Kidney (tissue), 22 donors: ENCODE measurements at places on chromosomes 2 and 18.

- H3K4me1 ChIP-seq = no peaks in the 10 kb centered on the region
- DNase-seq = no peak
- H3K27me3 ChIP-seq = no peaks in the 10 kb centered on the region
- no peak overlapping the region for H3K27ac ChIP-seq
- no peak overlapping the region for H3K4me3 ChIP-seq
- H3K36me3 ChIP-seq = no peaks in the 10 kb centered on the region
Observed at GRCh38 chr18:10892786-10893185, 256.6 kb downstream of the PIEZO2 start.

- no peaks in the 10 kb centered on the region for H3K36me3 ChIP-seq
- no peaks in the 10 kb centered on the region for H3K4me1 ChIP-seq
- no peak overlapping the region for H3K27ac ChIP-seq
- no peak overlapping the region for H3K4me3 ChIP-seq
Observed at GRCh38 chr2:241958818-241959545, 89.5 kb downstream of the RTP5 start.

GRCh38 chr2:38836791-38837190 is 38.9 kb downstream of the DHX57 start:
- H3K27me3 ChIP-seq = no peaks in the 10 kb centered on the region
- no peak overlapping the region for H3K4me3 ChIP-seq
- no peak overlapping the region for H3K27ac ChIP-seq
- DNase-seq = peak; percentile 39
- H3K4me1 ChIP-seq = no peaks in the 10 kb centered on the region
- peaks cover 10% of the 10 kb centered on the region for H3K36me3 ChIP-seq

DNA sequence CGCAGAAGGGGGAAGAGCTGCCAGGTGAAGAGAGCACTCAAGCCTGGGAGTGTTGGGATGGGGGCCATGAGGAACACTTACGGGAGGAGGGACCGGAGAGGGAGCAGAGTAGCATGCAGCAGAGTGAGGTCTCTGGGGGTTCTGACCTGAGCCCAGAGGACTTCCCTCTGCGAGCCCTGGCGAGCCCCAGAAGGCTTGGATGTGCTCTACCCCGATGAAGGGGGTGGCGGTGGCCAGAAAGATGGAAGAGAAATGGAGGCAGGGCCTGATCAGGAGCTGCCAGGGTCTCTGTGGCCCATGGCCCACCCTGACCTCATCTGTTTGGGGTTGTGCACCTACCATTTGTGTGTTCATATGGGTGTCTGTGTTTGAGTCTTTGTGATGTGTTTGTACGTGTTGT is 42.0 kb downstream of the CROCC2 start:
- H3K27ac ChIP-seq = no peak overlapping the region
- H3K4me1 ChIP-seq = no peaks in the 10 kb centered on the region
- H3K36me3 ChIP-seq = no peaks in the 10 kb centered on the region
- H3K4me3 ChIP-seq = no peak overlapping the region
- DNase-seq = peak; percentile 16
- H3K27me3 ChIP-seq = no peaks in the 10 kb centered on the region

- no peaks in the 10 kb centered on the region for H3K27me3 ChIP-seq
- no peak overlapping the region for H3K27ac ChIP-seq
- H3K4me1 ChIP-seq = no peaks in the 10 kb centered on the region
Observed at GRCh38 chr18:52620926-52621439, 281.0 kb downstream of the DCC start.

DNA sequence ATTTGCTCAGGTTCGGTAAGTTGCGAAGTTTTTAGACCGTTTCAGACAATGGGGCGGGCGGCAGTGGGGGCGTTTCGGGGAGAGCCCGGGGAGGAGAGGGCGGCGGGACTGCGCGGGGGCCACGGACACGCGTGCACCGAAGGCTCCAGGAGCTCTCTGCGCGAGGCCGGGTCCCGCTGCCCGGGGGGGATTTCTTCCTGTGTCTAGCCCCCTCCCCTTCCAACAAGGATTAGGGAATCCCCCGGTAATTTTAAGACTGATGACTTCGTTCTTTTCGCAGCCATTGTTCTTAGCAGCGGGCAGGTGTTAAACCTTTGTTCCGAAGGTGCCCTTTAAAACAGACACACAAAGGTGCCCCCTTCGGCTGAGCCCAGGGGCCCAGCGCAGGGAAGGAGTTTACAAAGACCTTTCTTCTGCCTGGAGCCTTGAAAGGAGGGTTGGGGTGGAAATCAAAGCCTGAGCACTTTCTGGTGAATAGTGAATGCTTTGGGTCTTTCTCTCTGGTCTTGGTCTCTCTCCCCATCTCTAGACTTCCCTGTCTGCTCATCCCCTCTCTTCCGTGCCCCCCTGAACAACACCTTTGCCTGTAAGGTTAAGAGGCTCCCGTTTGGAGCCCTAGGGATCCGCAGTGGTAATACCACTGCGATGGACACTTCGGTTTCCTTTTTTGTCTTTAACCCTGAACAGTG is 2.1 kb downstream of the TRIB2 start:
- H3K36me3 ChIP-seq = no peaks in the 10 kb centered on the region
- peak overlapping the region; percentile 88 for H3K4me3 ChIP-seq
- peaks cover 13% of the 10 kb centered on the region for H3K4me1 ChIP-seq
- no peaks in the 10 kb centered on the region for H3K27me3 ChIP-seq
- H3K27ac ChIP-seq = peak overlapping the region; percentile 97

DNA sequence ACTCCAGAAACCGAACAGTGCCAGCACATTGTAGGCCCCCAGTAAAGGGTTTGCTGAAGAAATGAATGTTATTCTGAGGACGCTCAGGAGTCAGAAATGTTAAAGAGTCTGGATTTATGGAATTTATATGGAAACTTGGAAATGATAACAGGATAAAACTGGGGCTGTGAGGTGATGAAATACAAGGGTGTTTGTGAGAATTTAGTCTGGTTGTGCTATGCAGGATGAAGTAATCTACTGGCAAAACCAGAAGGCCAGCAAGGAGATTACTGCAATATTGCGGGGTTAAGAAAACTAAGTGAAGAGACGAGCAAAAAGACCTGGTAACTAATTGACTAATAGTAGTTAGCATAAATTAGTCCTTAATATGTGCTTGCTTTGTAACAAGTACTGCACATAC is 467.8 kb downstream of the ZEB2 start:
- no peak overlapping the region for H3K27ac ChIP-seq
- no peaks in the 10 kb centered on the region for H3K4me1 ChIP-seq
- no peaks in the 10 kb centered on the region for H3K27me3 ChIP-seq
- no peaks in the 10 kb centered on the region for H3K36me3 ChIP-seq
- no peak for DNase-seq

GRCh38 chr2:238152771-238153688 is 5.7 kb upstream of the ERFE start:
- no peaks in the 10 kb centered on the region for H3K36me3 ChIP-seq
- DNase-seq = no peak
- no peak overlapping the region for H3K27ac ChIP-seq

- no peaks in the 10 kb centered on the region for H3K4me1 ChIP-seq
- DNase-seq = no peak
- no peak overlapping the region for H3K27ac ChIP-seq
- no peak overlapping the region for H3K4me3 ChIP-seq
Observed at GRCh38 chr18:40911582-40912254, 1043.3 kb upstream of the PIK3C3 start.

GRCh38 chr18:45447355-45448265 is 167.7 kb upstream of the SLC14A2 start:
- H3K36me3 ChIP-seq = no peaks in the 10 kb centered on the region
- no peak overlapping the region for H3K4me3 ChIP-seq
- no peaks in the 10 kb centered on the region for H3K4me1 ChIP-seq
- DNase-seq = no peak

GRCh38 chr2:207341804-207342203 is 176.1 kb upstream of the KLF7 start:
- no peak overlapping the region for H3K4me3 ChIP-seq
- DNase-seq = no peak
- H3K4me1 ChIP-seq = peaks cover 2% of the 10 kb centered on the region
- no peak overlapping the region for H3K27ac ChIP-seq
